Activated naive CD4-positive, alpha-beta T cell treated with anti-CD3 and anti-CD28 coated beads, Interleukin-2, amount 50 U/mL, for 72 hours (primary cell): ENCODE measurements at places on chromosomes 1 and 21. TPM values are rescaled to one million over a fixed set of nuclear protein-coding genes. Genes with fewer than 3 reads are reported as not detected.

GRCh38 chr1:63010913-63011660 is 227.2 kb downstream of the ATG4C start:
- no peak for DNase-seq

The ZNF648 gene
- total RNA-seq = not detected

DNA sequence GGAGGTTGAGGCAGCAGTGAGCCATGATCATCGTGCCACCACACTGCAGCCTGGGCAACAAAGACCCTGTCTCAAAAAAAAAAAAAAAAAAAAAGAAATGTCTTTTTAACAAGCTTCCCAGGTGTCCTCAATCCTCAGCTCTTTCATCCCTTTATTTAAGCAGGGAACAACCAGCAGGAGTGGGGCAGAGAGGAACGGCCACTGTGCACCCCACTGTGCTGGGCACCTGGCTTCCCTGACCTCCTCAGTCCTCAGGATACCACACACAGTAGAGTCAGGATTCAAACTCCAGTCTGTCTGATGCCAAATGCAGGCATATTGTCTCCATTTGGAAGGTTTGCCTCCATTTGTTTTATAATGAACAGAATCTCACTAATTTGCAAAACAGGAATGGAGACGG is 19.8 kb upstream of the PTAFR start:
- no peak for DNase-seq

GRCh38 chr21:21662776-21663175 is 664.6 kb downstream of the NCAM2 start:
- DNase-seq = no peak

DNA sequence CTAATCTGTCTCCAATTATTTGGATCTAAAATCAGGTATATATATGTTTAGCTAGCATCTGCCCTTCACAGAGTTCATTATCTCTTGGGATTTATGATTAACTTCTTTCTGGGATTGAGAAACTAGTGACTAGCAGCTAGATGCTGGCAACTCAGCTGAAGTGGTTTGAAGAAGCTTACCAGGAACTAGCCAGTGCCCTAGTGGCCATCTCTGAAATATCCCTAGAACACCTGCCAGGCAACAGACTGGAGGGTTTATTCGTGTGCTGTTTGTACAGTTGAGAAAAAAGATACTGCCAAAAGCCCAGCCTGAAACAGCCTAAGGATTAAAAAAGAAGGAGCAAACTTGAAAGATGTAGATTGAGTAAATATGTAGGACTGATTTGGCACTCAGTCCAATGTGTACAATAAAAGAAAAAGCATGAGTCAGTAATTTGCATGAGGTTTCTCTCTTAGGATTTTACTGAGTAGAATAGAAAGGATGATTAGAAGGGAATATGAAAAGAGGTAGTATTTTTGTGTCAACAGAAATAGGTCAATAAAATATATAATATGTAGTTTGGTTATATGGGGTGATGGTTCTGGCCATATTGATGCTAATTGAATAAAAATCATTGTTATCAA is 1144.6 kb upstream of the ADGRL2 start:
- no peak for DNase-seq

DNA sequence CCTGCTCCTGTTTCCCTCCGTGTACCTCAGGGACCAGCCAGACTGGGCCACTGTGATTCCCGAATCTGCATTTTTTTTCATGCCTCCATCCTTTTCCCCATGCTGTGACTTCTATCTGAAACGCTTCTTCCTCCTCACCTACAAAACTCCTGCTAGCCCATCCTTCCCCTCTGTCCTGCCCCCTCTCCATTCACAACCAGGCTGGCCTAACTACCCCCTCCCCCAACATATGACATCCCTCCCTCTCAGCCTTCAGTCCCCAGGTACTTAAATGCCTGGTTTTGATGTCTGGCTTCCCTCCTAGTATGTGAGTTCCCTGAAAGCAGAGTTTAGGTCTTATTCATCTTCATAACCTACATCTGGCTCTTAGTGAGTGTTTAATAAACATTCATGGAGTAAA is 82.7 kb downstream of the TAS1R2 start:
- no peak for DNase-seq
